GM03348 (cell line): ENCODE measurements at places on chromosomes 7 and 10.

DNA sequence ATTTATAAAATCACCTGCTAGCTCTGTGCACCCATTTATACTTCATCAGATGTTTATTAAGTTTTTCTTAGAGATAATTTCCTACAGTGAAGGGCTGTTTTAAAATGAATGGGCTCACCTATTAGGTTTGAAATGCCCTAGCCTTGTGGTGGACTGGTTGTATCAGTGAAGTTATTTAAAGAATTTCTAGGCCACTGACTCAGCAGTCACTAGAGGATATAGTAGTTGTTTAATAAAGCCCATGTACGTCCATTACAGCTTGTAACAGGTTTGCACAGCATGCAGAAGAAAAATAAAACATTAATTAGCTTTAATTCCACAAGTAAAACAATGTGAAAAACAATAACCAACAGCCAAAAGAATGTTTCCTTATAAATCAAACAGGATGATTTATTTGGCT lies 128.0 kb downstream of the RSU1 start:
- no peak for DNase-seq

- DNase-seq, result peak; percentile 51
Measured at GRCh38 chr10:16521311-16522016, at the start of gene C1QL3. Gene C1QL3, minus strand, starts transcription at chr10:16521879. Its CDS starts 814 bp downstream, at chr10:16521065.

- DNase-seq, result peak; percentile 52
Measured at GRCh38 chr7:111363099-111363498, 199.2 kb downstream of the IMMP2L start.

GRCh38 chr7:95718577-95719410 lies 53.6 kb upstream of the DYNC1I1 start:
- peak; percentile 43 for DNase-seq

DNA sequence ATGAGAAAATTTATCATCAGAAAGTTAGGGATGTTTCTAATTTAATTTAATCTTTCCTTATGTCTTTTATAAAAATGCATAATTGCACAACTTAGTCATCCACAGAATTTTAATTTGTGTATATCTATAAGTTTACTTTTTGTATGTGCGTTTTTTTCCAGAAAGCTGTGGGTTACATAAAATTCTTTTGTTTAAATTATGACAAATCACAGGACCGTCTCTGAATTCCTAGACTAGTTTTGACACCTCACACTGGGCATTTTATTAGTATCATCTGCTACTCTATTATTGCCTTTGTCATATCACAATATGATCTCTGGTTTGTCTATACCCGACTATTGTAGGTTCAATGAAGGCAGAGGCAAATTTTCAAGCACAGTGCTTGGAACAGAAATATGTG lies 482.4 kb upstream of the SEMA3D start:
- DNase-seq, result no peak

DNA sequence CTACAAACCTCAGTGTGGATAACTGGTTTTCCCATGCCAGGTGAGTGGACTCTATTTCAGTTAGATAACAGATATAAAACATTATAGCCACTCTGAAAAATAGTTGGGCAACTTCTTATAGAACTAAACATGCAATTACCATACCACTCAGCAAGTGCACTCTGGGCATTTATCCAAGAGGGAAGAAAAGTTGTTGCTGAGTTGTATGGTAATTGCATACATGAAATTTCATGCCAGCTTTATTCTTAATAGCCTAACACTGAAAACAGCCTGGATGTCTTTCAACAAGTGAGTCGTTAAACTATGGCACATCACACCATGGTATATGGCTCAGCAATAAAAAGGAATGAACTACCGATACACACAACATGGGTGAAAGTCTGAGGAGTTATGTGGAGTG lies 10.6 kb upstream of the UPP1 start:
- DNase-seq, result no peak

DNA sequence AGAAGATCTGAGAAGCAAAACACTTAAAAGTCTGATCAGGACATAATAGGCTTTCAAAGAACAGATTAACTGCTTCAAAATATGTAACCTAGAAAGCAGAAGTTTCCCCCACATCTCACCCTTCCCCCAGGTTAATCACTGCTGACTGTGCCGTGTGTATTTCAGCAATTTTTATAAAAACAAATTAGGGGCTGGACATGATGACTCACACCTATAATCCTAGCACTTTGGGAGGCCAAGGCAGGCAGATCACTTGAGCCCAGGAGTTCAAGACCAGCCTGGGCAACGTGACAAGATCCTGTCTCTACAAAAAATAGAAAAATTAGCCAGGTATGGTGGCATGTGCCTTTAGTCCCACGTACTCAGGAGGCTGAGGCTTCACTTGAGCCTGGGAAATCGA lies 67.6 kb upstream of the GATA3 start:
- no peak for DNase-seq

DNA sequence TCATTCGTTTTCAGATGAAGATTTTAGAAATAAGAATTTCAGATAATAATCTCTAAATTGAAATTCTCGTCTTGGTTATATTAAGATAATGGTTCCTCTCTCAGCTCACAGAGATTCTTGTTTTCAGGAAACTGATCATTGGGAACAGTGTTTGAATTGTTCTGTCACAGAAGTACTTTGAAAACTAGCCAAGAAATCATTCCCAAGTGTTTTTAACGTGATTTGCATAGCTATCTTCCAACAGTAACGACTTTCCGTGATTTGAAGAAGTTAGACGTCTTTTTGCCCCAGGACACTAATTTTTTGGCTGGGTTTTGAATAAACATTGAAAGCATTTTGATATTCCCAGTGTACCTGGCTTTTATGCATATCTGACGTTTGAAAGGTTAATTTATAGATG lies 116.0 kb downstream of the CDCA7L start:
- DNase-seq, result no peak

- DNase-seq, result no peak
Measured at GRCh38 chr10:70350501-70350900, 31.9 kb downstream of the LRRC20 start.

DNA sequence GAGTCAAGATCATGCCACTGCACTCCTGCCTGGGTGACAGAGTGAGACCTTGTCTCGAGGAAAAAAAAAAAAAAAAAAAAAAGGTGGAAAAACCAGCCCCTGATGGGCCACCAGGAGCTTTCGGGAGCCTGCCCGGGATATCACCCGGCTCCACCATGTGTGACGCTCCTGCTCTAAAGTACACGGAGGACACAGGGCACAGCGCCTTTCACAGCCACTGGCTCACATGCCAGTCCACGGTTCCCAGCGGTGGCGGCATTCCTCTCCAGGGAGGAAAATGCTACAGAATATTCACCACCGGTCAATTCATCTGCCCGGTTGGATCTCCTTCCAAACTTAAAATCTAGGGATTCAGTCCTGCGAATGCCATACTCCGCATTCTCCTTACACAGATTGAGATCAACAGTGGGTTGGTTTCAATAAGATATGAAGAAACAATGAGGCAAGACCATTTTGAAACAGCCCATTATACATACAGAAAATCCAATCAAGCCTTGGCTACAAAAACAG lies 81.2 kb downstream of the CTBP2 start:
- no peak for DNase-seq

- no peak for DNase-seq
Measured at GRCh38 chr10:15163253-15163828, 5.2 kb downstream of the NMT2 start.

- no peak for DNase-seq
Measured at GRCh38 chr10:5723692-5724091, 39.1 kb downstream of the TASOR2 start.

- no peak for DNase-seq
Measured at GRCh38 chr10:26046073-26046700, 112.2 kb downstream of the MYO3A start.

DNA sequence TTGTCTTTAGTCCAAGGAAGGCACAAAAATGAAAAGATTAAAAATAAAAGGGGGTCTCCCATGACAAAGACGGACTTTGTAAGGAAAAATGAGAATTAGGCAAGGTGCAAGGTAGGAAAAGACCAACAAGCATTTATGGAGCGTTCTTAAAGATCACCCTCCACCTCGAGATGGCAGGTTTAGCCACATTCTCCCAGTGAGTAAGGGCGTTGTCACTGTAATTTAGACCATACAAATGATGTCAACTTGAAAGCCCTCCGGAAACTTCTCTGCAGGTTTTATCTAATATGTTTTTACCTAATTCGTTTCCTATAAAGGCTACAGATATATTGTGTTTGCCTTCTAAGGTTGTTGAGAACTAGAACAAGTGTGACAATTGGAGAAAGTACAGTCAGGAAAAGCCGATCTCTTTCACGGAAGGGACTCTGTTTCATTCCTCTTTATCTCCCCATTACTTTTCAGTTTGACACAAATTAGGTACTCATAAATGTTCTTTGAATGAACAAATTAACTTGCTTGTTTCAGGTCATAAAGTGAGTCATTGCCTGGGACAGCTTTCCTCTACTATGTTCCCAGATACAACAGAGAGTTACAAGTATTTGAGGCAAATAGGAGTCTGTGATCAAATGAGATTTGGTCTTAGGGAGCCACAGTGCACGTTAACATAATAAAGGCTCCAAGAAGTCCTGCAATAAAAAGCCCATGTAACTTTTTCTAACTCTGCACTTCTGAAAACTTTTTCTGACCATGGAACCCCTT lies 102.6 kb upstream of the HABP2 start:
- DNase-seq, result no peak

GRCh38 chr7:129797214-129797789 lies 155.5 kb downstream of the UBE2H start:
- no peak for DNase-seq

DNA sequence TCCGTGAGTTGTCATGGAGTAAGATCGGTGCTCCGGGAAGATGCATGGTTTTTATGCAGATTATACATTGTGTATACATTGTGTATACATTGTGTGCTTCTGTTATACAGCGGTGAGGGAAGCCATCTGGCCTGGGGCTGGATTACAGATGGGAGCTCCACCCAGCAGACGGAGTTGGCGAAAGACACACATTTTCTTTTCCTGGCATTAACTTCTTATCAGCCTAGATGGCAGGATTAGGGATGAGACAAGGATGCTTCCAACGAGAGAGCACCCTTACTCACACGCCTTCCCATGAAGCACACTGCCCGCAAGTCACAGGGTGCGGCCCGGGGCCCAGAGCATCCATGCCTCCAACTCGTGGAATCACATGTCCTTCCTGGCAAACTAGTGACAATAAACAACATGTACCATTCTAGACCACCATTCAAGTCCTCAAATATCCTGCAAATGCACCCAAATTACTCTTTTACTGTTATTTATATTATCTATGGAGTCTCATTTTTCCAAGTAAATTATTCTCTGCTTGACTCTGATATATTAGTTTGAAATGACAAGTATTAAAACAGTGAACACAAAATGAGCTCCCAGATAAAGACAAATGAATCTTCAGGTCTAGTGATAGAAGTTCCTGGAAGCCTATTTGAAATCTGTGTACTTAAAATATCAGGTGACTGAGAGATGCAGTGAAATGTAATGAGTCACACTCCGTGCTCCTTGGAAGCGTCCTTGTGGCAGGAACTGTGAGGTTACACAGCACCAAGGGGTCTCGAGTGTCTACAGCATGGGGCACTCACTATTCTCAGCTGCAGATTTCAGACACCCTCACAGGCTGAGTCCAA lies 29.8 kb upstream of the PPP2R2D start:
- DNase-seq, result no peak

DNA sequence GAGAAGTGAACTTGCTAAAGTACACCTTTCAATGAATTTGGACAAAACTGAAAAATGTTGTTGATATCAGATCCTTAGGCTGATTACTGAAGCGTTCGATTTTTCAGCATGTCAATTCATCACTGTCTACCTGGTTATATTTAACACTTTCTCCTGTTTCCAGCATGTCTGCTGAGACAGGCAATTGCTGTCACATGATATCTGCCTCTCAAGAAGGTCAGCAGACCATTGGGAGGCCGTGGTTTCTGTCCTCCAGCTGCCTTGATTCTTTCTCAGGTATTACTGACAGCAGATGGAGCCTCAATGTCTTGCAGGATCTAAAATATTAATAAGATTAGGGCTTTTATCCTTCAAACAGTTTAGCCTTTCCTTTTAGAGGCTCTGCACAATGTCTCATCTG lies 127.5 kb downstream of the SNX10 start:
- no peak for DNase-seq

GRCh38 chr10:77281719-77282118 lies 355.9 kb downstream of the KCNMA1 start:
- no peak for DNase-seq

DNA sequence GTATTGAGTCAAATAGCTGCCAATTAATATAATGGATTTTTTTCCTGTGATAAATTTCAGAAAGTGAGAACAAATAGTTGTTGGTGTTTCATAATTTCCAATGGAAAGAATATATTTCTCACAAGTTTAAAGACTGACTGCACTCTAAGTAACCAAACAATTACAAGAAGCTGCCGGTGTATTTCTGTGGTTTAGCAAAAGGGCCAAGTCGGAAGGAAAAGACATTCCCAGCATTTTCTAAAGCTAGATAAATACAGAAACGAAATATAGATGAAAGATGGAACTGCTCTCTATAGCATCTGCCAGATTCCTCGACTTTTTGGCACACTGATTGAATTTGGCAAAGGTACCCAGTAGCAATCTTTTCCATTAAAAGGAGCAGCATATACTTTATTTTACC lies 92.7 kb upstream of the MKX start:
- peak; percentile 47 for DNase-seq

DNA sequence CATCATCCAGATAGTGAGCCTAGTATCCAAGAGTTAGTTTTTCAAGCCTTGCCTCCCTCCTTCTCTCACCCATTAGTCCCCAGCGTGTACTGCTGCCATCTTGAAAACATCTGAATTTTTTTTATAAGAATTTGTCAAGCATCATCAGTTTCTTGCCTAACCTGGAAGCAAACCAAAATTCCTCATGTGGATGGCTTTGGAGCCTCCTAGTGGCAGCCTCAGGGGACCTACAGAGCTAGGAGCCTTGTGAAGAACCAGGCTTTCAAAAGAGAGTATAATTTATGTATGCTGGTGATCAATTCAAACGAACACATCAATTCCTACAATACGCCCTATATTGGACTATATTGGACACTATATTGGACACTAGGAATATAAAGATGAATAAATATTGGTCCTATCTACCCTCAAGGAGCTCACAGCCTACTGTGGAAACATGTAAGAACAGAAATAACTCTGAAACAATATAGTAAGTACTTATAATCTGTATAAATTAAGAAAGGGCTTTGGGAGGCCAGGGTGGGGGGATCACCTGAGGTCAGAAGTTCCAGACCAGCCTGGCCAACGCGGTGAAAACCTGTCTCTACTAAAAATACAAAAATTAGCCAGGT lies 63.4 kb downstream of the HPSE2 start:
- peak; percentile 51 for DNase-seq

- DNase-seq, result no peak
Measured at GRCh38 chr10:112535531-112535951, 88.5 kb downstream of the VTI1A start.

DNA sequence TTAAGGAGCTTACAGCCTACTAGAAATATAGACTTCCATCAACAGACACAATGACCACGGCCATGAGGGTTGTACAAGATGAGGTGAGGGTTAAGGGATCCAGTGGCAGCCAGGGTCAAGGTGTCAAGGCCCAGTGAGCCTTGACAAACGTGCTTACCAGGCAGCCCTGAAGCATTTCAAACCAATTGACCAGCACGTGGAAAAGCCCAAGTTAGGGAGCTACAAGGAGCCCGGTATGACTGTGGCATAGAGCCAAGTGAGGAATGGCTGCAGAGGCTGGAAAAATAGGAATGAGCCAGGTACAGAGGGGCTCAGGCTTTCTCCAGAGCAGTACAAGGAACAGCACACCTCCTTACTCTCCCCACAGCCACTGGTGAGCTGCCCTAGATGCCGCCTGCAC lies 12.7 kb downstream of the AFAP1L2 start:
- DNase-seq, result no peak
